Thoracic aorta (tissue), 2 donors: ENCODE measurements at places on chromosomes 6 and 20. TPM values are rescaled to one million over a fixed set of nuclear protein-coding genes. Genes with fewer than 3 reads are reported as not detected.

The EYS gene
- not detected for total RNA-seq

The CFAP206 gene
- 2.8 TPM for total RNA-seq

The YTHDF1 gene
- 31.8 TPM for total RNA-seq

- peak overlapping the region; percentile 65 for H3K4me3 ChIP-seq
- H3K4me1 ChIP-seq, result peaks cover 4% of the 10 kb centered on the region
- no peaks in the 10 kb centered on the region for H3K27me3 ChIP-seq
- no peaks in the 10 kb centered on the region for H3K36me3 ChIP-seq
- H3K27ac ChIP-seq, result no peak overlapping the region
- DNase-seq, result no peak
These were observed 125.9 kb upstream of the ESR1 start for GRCh38 chr6:151681433-151682059.
